Hematopoietic multipotent progenitor cell treated with erythropoietin and hydrocortisone succinate and interleukin-3 and kit ligand, for 17 days (in vitro differentiated cells): ENCODE measurements at places on chromosomes 12 and 14.

GRCh38 chr14:95530473-95531276 is 4.2 kb upstream of the GLRX5 start:
- peak; percentile 71 for DNase-seq

- no peak for DNase-seq
These were observed 78.2 kb upstream of the PTGDR start for GRCh38 chr14:52189325-52189724.

- no peak for DNase-seq
These were observed 191.6 kb upstream of the NUDT4 start for GRCh38 chr12:93186131-93186530.

DNA sequence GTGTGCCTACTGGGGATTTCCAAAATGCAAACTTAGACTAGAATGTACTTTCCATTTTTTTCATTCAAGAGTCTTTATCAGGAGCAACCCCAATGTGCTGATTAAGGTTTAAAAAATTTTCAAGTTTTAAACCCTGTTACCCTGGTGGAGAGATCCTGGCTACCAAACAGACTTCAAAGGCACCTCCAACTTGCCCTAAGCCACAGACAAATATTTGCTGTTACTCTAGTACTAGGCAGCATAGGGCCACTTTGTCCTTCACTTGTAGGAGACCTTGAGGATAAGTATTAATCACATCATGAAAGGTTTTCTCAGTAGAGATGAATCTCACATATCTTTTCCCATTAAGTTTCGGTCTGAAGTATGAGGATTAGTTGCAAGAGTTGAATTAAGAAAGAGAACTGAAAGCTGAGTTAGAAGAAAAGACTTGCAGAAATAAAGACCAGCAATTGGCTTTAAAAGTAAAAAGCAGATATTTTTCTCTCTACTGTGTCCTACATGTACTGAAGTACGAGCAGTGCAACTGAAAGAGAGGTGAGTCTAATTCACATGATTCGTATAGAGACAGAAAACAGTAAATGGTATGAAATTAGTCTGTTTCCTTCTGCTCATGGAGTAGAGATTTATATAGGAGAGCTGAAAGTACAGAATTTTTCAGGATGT is 28.3 kb downstream of the NTN4 start:
- DNase-seq, result no peak

DNA sequence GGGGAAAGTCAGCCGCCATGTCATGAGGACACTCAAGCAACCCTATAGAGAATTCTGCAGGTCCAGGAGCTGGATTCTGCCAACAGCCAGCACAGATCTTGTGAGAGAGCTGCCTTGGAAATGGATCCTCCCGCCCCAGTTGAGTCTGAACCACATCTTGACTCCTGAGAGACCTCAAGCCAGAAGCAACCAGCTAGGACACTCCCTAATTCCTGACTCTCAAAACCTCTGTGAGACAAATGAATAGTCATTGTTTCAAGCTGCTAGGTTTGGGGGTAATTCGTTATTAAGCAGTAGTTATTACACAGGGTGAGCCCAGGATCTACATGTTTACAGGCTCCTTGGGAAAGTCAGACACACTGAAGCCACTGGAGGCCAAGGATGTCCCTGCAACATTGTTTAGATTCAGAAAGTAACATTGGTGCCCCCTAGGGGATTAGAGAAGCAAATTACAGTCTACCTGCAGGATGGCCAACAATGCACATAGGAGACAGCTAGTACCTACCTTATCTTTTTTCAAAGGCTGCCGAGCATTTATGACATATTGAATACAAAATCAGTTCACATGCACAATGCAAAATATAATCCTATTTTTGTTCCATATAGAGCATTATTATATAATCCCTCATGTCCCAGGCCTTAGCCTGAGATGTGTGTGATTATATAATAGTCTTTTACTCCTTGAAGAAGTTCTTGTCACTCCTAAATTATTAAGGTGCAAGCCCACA is 57.9 kb upstream of the FICD start:
- peak; percentile 49 for DNase-seq

- DNase-seq, result no peak
These were observed 13.4 kb upstream of the ALDH2 start for GRCh38 chr12:111753144-111753881.

GRCh38 chr12:130703733-130704375 is 12.2 kb downstream of the RIMBP2 start:
- no peak for DNase-seq

- no peak for DNase-seq
These were observed 15.1 kb upstream of the AMN start for GRCh38 chr14:102907303-102907844.

GRCh38 chr14:101475456-101476257 is 85.6 kb upstream of the DIO3 start:
- DNase-seq, result no peak

DNA sequence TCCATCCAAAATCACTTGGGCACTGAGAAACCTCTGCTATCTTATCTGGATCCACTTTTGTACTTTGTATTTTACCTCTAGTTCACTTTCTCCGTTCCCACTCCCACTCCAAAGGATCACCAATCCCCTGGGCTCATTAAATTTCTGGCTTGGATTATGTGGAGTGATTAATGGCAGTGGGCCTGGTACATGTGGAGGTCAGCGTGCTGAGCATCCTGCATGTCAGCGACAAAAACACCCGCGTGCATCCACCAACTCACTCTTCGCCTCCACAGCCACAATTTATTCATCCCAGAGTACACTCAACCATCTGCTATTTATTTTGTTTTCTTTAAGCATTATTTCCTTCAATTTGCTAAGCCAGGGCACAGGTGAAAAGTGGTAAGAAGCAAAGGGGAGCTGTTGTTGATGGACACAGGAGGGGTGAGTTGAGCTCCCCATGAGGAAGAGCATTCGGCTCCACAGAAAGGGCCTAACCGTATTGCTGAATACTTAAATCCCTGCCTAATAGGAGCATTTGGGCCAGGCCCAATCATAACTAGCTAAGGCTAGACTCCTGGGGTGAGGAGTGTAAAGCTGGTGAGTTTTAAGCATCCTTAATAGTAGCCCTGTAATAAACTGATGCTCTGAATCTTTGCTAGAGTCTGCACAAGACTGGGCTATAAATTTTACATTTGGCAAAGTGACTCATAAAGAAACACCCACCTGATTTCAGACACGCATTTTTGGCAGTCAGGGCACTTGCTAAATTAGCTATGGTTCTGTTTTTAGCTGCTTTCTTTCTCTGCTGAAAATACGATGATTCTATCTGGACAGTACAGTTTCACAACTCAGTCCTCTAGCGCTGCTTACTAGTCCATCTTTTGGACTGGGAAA is 137.8 kb downstream of the SLC25A21 start:
- no peak for DNase-seq

DNA sequence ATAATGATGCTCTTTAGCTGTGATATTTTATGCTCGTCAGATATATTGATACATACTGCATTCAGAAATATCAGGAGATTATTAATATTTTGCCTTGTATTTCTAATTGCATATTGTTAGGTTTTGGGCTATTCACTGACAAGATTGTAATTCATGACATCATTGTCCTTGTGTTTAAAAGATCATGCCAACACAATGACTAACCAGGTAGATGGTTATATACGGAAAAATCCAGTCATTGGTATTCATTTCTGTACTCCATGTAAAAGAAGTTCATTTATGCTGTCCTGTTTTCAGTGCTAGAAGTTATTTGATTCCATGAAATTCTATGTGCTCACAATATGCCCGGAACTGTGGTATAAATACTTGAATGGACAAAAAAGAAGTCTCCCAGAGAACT is 107.5 kb downstream of the KITLG start:
- DNase-seq, result no peak

- DNase-seq, result no peak
These were observed 179.1 kb downstream of the DPF3 start for GRCh38 chr14:72714871-72715214.

DNA sequence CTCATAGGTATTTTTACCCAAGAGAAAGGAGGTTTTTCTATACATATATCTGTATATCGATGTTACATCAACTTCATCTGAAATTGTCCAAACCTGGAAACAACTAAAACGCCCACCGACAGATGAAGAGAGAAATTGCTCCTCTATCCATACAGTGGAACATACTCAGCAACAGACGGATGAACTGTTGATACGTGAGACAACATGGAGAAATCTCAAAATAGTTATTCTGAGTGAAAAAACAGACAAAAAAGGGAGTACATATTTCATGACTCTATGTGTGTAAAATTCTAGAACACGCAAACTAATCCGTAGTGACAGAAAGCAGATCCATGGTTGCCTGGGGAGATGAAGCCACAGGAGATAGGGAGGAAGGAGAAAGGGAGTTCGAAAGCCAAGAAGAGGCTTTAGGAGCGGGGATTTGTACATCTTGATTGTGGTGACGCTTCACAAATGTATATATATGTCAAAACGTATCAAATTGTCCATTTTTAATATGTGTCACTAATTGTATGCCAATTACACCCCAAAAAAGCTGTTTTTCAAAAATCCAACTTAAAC is 37.6 kb upstream of the C14orf180 start:
- no peak for DNase-seq

DNA sequence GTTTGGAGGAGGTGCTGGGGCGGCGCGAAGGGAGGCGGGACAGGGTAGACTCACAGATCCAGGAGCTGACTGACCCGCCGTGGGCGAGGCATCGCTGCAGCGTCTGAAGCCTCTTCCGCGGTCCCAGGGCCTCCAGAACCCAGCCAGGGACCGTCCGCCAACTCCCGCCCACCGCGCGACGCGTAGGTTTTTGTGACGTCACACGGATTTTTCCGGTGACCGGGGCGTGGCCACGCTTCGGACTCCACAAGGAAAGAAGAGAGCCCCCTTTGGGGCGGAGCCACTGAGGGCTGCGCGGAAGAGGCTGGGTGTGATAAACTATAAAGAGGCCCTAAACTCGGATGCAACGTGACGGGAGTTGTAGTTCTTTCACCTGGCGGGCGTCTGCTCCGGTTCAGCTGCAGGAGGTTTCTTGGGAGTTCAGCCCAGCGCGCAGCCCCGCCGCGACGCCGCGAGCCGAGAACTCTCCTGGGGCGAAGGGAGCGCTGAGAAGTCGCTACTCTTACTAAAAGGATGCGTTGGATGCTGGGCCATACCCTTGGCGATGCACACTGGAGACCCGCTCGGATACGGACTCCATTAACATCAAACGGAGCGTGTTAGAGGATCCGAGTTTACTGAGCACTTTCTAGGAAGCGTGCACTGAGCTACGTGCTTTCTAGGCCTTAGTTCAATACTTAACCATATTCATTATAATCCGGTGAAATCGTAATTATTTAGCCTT is at the start of gene AMN1:
Gene AMN1 (minus strand): TSS at position 105 of the 724 bp plus-strand sequence. CDS start 13 bp downstream, at position 92.
- peak; percentile 98 for DNase-seq

GRCh38 chr12:66268562-66268961 is 33.7 kb upstream of the HELB start:
- no peak for DNase-seq

GRCh38 chr12:57210926-57211692 is 5.5 kb upstream of the NXPH4 start:
- no peak for DNase-seq

DNA sequence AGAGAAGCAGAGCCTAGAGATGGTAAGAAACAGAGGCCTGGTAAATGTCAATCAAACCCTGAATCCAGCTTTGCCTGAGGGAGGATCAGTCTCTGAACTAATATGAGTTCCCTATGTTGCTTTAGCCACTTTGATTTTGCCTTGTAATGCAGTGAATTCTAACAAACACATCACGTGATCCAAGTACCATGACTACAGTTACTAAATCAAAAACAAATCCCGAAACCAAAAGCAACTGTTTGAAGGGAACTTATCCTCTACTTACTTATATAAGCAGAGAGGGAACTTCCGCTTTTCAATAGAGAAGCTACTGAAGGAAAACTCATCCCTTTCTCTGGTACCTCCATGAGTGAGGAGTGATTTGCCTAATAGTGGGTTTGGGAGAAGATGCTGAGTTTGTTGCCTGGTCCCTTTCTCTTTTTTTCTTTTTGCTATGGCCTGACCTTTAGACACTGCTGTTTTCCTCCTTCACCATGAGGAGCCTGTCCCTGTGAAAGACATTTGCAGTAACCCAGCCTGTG is 7.7 kb upstream of the PPTC7 start:
- peak; percentile 72 for DNase-seq

DNA sequence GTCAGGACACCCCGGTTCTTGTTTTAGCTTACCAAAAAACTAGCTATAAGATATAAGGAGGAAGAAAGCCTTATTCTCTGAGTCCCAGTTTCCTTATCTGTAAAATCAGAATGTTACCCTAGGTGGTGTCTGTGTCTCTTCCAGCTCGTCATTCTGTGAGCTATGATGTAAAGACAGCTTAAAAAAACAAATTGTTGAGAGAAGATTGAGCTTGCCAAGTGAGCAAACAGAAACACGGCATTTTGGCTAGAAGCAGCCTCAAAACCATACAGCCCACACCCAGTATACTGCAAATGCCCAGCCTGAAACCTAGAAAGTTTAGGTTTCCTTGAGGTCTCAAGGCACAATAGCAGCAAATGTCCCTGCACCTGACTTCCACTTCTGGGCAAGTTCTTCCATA is 151.4 kb downstream of the SSPN start:
- DNase-seq, result no peak

DNA sequence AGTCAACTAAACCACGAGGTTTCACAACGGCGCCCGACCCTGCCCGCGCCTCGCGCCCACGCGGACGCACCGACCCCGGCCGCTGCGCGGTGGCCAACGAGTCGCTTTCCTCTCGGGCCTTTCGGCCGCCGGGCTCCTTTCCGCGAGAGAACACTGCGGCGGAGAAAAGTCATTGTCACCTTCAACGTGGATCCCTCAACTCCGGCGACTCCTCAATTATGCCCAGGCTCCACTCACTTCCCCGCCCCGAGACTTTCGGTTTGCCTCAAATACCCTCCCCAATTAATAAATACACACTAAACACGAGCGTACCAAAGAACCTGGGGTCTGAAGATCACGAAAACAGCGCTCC is 450 bp downstream of the SINHCAF start:
- no peak for DNase-seq

GRCh38 chr14:104266631-104267575 is 128.5 kb downstream of the KIF26A start:
- DNase-seq, result no peak

DNA sequence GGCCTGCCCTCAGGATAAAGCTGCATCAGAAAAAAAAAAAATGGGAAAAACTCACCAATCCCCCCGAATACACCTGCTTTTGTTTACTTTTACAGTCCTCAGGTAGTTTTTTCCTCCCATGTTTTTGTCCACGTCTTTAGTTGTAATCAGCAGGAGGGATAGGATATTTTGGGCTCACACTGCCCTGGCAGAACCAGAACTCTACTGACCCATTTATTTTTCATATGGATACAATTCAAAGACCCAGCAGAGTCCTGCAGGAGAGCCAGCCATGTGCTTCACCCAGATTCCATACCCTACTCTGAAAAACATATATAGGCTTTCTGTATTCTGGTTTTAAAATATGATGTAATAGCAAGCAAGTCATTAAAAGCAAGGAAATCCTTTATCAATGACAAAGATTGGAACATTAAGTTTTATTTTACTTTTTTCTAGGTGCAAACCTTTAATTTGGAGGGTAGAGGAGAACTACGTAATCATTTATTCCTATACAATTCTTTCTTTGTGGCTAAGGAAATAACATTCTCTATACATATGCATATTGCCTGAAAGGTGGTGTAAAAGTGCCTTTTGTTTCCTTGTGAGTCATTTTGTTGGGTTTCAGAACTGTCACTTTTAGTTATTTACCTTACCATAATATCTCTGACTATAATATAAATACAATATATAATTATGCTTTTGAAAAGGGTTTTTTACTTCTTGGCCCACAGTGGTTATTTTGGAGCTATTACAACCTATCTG is 19.1 kb downstream of the DACT1 start:
- no peak for DNase-seq
